ENCODE measurements at places on chromosomes 5 and 9.

DNA sequence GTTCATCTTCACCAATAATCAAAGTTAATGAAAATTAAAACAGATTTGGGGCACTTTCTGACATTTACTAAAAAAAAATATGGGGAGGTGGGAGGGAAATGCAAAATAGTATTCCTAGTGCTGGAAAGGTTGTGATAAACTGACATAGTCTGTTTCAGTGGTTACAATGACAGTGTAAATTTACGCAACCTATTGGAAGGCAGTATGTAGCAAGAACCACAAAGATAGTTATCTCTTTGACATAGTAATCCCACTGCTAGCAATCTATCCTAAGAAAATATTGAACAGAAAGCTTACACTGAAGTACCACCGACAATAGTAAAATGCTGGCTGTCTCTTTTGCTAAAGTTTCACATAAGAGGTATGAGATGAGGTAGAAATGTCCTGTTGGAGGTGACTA is 15.1 kb upstream of the EPB41L4B start:
- DNase-seq: no peak

- no peak for DNase-seq
These were observed 404.6 kb upstream of the C9orf72 start for GRCh38 chr9:27977931-27978330.

DNA sequence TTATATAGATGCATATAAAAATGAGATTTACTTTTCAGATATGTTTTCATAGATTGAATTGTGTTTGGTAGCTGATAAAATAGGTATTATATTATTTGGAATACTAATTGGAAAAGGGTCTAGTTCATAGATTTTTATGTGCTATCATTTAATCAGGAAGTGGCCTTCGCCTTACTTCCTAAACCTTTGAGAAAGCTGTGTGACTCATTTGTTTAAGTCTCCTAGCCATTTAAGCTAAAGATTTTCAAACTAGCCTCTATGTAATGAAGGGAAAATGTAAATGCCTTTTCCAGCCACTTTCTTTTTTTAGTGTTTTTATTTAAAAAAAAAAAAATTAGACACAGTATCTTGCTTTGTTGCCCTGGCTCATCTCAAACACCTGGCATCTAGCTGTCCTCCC is 97.5 kb downstream of the DMXL1 start:
- no peak for DNase-seq

DNA sequence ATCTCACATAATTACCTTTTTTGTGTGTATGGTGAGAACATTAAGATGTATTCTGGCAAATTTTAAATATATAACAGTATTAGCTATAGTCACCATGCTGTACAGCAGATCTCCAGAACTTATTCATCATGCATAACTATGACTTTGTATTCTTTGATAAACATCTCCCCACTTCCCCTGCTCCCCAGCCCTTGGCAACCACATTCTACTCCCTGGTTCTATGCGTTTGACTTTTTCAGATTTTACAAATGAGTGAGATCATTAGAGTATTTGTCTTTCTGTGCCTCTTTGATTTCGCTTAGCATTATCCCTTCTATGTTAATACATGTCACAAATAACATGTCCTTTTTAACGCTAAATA is 49.4 kb downstream of the SMC2 start:
- DNase-seq: no peak

GRCh38 chr5:25301836-25302235 is 657.1 kb upstream of the CDH10 start:
- no peak for DNase-seq

DNA sequence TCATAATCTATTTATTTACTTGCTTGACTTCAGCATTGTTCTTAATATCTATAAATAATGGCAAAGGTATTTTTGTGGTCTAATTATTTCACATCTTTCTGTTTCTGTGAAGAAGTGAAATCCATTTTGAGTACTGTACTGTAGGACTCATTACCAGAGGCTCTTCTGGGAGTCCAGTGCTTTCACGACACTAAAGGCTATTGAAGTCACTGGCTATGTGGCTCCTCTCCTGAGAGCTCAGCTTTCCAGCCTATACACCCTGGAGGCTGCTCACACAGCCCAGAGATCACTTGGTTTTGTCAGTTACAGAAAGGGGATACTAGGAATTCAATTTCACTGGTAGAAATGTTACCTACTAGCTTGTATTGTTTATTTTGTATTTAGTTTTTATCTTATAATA is 547.3 kb downstream of the TAF11L14 start:
- no peak for DNase-seq

DNA sequence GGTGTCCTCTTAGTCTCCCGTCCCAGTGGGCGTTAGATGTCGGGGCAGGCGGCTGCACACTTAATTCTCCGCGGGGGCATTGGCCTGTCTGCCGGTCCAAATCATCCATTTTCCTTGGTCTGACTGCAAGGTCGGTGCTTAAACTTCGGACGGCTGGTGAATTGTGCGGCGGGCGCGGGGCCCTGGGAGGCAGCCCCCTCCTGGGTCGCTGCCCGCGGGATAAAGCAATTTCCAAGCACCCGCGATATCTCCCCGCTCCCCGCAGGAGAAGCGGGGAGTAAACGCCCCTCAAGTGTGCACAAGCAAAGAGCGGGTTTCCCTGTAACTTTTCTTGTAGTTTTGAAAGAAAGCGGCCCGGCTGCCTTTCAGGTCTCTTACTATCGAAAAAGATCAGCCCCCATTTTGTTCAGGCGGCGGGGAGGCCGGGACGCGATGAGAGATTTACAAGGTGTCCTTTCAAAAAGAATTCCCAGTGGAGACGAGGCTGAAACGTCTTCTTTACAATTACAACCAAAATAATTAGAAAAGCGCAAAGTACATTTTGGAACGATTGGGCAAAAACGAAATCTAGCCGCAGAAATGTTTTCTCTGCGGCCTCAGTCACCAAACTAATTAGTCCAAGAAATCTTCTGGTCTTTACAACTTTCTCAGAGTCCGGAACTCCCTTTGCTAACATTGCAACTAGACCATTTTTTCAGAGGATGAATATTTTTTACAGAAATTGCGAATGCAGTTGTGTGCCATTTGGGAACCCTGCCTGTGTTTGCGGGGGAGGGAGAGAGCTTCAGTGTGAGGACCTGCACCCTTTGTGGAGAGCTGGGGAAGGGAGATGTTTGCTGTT is 1.8 kb downstream of the IRX1 start:
- no peak for DNase-seq

DNA sequence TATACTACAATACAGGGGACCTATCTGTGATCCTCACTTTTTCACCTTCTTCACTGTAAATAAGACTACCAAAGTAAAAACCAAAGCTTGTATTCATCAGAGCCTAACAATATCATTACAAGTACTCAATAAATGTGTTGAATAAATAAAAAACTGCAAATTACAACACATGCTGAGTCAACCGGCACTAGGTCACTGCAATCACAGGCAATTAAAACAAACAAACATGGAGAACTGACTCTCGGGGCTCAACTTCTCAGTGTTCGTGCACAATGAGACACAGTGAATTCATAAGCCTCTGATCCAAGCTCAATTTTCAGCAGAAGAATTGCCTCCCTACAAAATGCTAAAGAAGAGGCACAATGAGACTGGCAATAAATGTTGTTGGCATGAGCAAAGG is 69.2 kb downstream of the CDK5RAP2 start:
- DNase-seq: no peak

GRCh38 chr9:133578524-133579441 is 30.4 kb downstream of the FAM163B start:
- no peak for DNase-seq

DNA sequence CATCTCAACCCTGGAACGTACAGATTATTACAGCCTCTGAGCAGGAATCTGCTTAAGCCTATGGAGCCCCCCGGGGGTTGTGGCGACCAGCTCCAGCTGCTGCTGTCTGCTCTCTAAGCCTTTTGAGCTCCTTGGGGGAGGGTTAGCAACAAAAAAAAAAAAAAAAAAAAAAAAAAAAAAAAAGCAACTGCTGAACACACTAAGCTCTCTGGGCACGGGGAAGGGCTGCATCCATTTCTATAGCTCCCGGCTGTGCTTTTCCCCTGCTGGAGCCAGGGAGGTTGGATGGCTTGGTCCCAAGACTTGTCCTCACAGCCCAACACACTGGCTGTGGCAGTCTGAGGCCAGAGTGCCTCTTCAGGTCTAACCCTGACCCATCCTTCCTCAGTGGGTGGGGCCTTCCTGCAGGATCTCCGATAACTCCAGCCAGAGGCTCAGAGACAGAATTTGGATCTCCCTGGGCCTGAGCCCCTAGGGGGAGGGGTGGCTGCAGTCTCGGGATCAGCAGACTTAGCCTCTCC is 82.1 kb downstream of the FBN2 start:
- no peak for DNase-seq

DNA sequence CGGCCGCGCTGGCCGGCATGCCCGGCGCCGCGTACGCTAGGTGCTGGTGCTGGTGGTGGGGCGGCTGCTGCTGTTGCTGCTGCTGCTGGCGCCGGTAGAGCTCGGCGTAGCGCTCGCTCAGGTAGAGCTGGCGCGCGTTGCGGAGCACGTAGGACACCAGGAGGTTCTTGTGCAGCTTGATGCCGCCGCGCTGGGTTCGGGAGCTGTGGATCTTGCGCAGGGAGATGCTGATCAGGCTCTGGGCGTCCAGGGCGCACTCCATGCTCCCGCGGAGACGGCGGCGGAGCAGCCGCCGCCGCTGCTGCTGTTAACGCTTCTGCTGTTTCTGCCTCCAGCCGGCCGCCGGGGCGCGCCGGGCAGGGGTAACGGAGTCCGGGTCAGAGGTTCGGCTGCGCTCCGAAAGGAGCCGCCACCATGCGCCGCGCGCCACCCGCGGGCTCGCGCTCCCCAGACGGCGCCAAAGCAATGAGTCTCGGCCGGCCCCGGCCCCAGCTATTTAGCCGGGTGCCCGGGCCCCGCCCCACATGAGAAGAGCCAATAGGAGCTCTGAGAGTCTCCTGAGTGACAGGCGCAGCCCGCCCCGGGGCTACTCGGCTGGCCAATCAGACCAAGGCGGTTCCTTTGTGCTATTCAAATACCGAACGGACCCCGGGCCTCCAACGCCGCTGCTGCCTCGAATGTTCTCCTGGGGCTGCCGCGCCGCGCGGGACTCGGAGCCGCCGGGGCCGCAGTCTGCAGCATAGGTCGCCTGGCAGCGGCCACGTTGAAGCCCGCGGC is at the start of gene IER5L:
Gene IER5L (minus strand): TSS at position 471 of the 777 bp plus-strand sequence. CDS start 209 bp downstream, at position 262.
- peak; percentile 89 for DNase-seq

DNA sequence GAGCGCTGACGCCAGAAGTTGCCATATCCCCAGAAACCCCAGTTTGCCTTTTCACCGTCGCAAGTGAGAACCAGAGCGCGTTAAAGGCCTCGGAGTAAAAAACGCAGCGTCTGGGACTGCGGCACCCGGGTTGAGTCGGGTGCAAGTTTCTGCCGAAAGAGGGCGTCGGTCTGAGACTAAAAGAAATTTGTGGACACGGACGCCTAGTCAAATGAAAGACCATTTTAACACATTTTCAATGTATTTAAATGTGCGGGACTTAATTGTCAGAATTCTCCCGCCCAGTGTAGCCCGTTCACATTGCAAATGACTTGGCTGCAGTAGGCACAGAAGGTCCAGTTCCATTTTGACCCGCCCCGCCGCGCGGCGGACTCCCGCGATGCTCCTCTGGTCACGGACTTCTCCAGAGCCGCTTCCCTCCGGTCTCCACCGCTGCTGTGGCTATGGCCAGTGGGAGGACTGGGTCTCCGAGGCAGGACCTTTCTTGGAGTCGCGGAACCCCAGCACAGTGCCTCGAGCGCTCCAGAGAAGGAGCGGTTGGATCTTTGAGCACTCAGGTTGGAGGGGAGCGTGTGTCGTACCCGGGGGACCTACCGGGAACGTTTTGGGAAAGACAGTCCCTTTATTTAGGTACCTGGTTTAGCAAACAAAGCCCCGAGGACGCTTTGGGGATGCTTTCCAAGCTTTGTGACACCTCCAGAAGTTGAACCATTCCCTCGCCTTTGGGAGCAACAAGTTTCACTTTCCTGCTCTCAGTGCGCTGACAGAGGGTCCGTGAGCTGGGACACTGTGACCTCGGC is 1.2 kb upstream of the NPR3 start:
- DNase-seq: no peak

DNA sequence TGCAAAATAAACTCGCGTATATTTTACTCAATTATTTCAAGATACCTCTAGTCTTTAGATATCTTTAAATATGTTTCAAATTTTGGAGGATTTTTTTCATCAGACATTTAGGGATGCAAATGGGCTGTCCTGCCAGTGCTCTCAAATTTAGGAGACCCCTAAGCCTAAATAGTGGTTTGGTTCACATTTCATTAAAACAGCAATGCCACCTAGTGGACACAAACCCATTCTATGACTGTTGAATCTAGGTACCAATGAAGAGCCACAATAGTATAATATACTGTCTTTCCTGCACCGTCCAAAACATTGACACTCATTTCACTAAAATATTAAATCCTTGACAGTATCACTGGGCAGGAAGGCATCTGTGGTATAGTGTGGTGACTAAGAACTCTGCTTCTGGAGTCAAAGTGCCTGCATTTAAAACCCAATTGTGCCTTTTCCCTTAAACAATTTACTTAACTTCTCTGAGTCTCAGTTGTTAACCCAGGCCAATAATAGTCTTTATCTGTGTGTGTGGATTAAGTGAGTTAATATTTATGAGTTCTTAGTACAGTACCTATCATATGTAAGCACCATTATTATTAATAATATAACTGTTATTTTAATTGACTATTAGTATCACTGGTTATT is 148.0 kb downstream of the RORB start:
- DNase-seq: no peak

DNA sequence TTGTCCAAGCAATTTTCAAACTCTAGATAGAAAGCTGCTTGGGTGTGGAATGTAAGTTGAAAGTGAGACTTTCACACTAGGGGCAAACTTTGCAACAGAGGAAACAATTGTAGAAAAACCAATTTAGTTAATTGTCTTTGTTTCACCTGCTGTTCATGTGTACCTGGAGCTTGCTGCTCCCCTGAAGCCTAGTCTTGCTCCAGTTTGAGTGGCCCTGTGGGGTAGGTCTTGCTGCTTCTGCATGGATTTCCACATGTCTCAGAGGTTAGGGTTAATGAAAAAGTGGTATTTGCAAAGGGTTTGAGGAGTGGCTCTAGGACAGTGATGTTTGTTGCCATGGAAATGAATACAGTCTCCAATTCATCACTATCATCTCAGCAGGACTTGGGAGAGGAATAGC is 182.2 kb downstream of the FSTL4 start:
- DNase-seq: no peak

DNA sequence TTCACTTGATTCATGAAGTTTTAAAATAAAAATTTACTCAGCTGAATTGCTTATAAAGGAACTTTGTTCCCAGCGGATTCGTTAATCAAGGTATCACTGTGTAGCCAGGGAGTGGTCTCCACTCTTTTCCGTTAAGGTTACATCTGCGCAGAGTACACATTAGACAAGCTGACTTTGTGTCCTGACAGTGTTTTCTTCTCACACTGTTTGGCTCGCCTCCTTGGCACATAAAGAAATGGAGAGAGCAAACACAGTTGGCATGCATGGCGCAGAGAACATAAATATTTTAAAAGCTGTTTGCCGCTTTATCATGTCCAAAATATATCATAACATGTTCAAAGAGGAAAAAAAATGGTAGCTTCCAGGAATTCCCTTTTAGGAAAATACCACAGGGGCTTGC is 153.2 kb downstream of the EDIL3 start:
- no peak for DNase-seq

DNA sequence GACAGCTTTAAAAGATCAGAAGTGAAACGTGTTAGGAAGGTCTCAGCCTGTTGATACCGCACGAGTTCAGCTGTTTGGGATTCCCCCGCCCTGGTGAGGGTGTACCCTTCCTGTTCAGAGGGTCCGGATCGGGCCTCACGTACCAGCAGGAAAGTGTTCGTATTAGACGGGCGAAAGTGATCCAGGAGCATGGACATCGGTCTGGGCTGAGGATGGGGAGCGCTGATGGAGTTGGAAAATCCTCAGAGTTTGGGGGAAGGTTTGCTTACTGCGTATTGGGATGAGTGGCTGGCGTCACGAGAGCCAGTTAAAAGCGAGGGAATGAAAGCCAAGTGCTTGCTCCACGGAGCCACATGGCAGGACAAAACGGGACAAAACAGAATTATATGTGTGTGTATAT is 47.4 kb downstream of the IRX2 start:
- no peak for DNase-seq
